Prostate gland (tissue), 2 donors: ENCODE measurements at places on chromosomes 13 and 19.

DNA sequence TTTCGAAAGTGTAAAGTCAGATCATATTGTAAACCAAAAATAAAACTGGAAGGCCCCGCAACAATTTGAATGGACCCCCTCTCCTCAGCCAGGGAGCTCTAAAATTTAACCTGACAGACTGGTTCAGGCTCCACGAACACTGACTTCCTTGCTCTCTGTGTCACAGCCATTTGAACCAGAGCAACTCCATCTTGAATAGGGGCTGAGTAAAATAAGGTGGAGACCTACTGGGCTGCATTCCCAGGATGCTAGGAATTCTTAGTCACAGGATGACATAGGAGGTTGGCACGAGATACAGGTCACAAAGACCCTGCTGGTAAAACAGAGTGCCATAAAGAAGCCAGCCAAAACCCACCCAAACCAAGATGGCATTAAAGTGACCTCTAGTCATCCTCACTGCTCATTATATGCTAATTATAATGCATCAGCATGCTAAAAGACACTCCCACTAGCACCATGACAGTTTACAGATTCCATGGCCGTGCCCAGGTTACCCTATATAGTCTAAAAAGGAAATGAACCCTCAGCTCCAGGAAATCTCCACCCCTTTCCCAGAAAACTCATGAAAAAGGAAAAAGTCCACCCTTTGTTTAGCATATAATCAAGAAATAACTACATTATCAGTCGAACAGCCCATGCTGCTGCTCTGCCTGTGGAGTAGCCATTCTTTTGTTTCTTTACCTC lies 43.1 kb downstream of the RFXAP start:
- H3K4me1 ChIP-seq = no peaks in the 10 kb centered on the region
- no peaks in the 10 kb centered on the region for H3K27me3 ChIP-seq
- no peak for DNase-seq
- peaks cover 4% of the 10 kb centered on the region for H3K36me3 ChIP-seq
- H3K4me3 ChIP-seq = no peak overlapping the region

- no peaks in the 10 kb centered on the region for H3K36me3 ChIP-seq
- no peaks in the 10 kb centered on the region for H3K4me1 ChIP-seq
- H3K27ac ChIP-seq = no peak overlapping the region
- no peaks in the 10 kb centered on the region for H3K27me3 ChIP-seq
These were observed 382.4 kb downstream of the KCTD12 start for GRCh38 chr13:76503766-76504165.

DNA sequence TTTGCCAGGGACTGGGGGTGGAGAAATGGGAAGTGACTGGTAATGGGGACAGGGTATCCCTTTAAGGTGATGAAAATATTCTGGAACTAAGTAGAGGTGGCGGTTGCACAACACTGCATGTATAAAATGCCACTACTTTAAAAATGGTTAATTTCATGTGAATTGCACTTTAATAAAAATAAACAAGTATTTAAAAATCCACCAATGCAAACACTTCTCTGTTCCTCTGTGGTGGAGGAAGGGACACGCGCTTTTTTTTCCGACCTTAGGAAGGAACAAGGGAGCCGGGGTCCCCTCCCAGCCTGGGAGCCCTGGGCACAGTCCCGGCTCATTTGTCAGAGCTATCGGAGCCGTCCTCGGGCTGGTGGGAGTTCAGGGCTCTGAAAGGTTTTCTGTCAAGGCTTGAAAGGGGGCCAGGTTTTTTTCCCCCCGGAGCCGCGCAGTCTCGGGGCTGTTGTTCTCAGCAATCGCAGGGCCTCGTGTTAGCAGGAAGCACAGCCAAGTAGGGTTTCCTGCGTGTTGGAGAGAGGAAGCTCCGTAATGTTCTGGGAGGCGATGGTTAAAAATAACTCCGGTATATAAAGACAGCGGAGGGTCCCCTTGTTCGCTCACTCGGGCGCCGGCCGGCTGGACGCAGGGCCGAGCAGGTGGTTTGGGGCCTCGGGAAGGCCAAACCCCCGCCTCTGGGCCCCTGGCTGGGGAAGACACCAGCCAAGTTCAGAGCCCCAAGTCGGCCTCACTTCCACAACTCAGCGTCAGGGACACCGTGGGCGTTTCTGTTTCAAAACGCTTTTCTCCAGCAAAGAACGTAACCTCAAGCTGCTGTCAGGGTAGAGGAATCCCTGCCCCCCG lies 41.2 kb upstream of the KLF2 start:
- DNase-seq = peak; percentile 28
- no peaks in the 10 kb centered on the region for H3K36me3 ChIP-seq
- H3K27ac ChIP-seq = peak overlapping the region; percentile 80
- peak overlapping the region; percentile 5 for H3K4me3 ChIP-seq
- no peaks in the 10 kb centered on the region for H3K27me3 ChIP-seq

DNA sequence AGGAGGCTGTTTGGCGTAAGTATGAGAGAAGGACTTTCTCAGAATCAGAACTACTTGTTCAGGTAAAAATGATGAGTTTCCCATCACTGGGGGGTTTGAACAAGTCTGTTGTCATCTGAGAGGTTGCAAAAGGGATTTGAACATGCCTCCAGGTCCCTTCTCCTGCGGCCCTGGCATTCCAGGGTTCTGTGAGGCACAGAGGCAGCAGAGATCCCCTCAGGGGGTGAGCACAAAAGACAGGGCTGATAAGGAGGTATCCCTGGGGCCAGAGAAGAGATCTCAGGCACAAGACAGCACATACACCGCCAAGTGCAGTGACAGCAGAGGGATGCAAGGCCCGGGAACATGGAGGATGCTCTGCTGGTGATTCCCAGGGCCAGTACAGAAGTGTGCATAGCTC lies 275.8 kb upstream of the TSHZ3 start:
- no peak overlapping the region for H3K4me3 ChIP-seq
- no peaks in the 10 kb centered on the region for H3K36me3 ChIP-seq
- no peak overlapping the region for H3K27ac ChIP-seq
- no peaks in the 10 kb centered on the region for H3K4me1 ChIP-seq
- no peaks in the 10 kb centered on the region for H3K27me3 ChIP-seq
- DNase-seq = no peak

DNA sequence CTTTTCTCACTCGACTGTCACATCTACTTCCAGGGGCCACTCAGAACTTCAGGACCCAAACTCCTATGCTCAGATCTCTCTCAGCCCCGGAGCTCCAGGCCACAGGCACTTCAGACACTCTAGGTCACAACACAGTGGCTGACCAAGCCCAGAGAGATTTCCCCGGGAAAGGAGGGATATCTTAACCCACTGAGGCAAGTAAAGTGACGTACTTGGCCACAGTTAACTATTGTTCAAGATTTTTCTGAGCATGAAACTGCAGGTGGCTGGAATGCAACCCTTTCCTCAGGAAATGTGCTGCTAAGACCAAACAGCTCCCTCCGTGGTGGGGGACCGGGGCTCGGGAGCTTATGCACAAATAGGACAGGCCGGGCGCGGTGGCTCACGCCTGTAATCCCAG lies 23.9 kb downstream of the OPA3 start:
- no peak overlapping the region for H3K27ac ChIP-seq
- no peaks in the 10 kb centered on the region for H3K36me3 ChIP-seq
- no peak for DNase-seq
- no peak overlapping the region for H3K4me3 ChIP-seq
- H3K27me3 ChIP-seq = no peaks in the 10 kb centered on the region

- no peak for DNase-seq
- no peaks in the 10 kb centered on the region for H3K27me3 ChIP-seq
- H3K36me3 ChIP-seq = peaks cover 2% of the 10 kb centered on the region
- no peak overlapping the region for H3K27ac ChIP-seq
These were observed 17.9 kb downstream of the ZNF700 start for GRCh38 chr19:11942843-11943108.

DNA sequence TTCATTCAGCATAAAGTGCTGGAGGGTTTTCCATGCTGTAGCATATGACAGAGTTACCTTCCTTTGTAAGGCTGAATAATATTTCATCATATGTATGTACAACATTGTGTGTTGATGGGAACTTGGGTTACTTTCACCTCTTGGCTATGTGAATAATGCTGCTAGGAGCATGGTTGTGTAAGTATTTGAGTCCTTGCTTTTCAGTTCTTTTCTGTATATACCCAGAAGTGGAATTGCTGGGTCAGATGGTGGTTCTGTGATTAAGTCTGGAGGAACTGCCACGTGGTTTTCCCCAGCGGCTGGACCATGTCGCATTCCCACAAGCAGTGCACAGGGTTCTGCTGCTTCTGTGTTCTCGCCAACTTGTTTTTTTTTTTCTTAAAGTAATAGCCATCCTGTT lies 101.2 kb upstream of the TEX29 start:
- H3K27me3 ChIP-seq = no peaks in the 10 kb centered on the region
- no peaks in the 10 kb centered on the region for H3K4me1 ChIP-seq
- H3K27ac ChIP-seq = no peak overlapping the region
- no peak for DNase-seq
- H3K4me3 ChIP-seq = no peak overlapping the region

- no peak overlapping the region for H3K4me3 ChIP-seq
- DNase-seq = no peak
- H3K4me1 ChIP-seq = peaks cover 7% of the 10 kb centered on the region
- H3K36me3 ChIP-seq = no peaks in the 10 kb centered on the region
- no peaks in the 10 kb centered on the region for H3K27me3 ChIP-seq
- no peak overlapping the region for H3K27ac ChIP-seq
These were observed 143.6 kb upstream of the RNF113B start for GRCh38 chr13:98320561-98321105.

GRCh38 chr19:22335716-22336115 lies 49.5 kb downstream of the ZNF729 start:
- H3K4me1 ChIP-seq = no peaks in the 10 kb centered on the region
- no peak overlapping the region for H3K27ac ChIP-seq
- H3K4me3 ChIP-seq = no peak overlapping the region
- H3K36me3 ChIP-seq = no peaks in the 10 kb centered on the region

- H3K27me3 ChIP-seq = no peaks in the 10 kb centered on the region
- peaks cover 21% of the 10 kb centered on the region for H3K4me1 ChIP-seq
- no peak overlapping the region for H3K4me3 ChIP-seq
- no peak for DNase-seq
These were observed 18.2 kb downstream of the ZNF507 start for GRCh38 chr19:32363632-32364031.

DNA sequence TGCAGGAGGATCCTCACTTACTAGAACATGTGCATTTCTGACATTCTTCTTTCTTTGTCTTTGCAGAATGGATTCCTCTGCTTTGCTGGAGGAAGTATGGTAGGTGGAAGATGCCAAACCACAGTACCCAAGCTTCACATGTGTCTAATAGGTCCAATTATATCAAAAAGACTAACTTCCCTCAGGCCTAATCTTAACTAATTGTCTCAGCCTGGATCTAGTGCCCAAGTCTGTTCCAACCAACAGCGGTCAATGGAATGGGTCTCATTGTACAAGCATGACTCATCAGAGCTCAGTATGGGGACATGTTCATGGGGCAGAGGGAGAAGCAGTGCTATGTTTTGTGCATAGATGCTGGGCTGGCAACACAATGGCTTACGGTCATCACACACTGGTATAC lies 81.6 kb upstream of the CSNK1A1L start:
- DNase-seq = no peak
- H3K4me1 ChIP-seq = no peaks in the 10 kb centered on the region
- H3K27me3 ChIP-seq = no peaks in the 10 kb centered on the region
- no peak overlapping the region for H3K27ac ChIP-seq
- no peaks in the 10 kb centered on the region for H3K36me3 ChIP-seq

DNA sequence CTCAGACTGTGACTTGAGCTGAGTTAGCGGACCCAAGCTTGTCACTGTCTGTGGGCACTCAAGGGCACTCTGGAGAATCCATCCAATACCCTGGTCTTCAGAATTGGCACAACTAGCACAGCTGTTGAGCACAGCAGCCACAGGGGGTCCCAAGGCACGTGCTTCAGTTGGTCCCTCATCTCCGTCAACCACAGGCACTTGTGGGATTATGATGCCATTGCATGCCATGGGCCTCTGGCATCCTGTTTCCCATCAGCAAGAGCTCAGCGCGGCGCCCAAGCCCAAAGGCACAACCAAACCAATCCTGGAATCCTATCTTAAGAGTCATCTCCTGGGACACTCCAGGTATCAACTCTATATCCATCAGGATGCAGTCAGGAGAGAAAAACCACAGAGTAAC lies 3.7 kb upstream of the B3GNT8 start:
- no peak for DNase-seq
- H3K27me3 ChIP-seq = no peaks in the 10 kb centered on the region
- H3K4me3 ChIP-seq = no peak overlapping the region
- peaks cover 4% of the 10 kb centered on the region for H3K4me1 ChIP-seq

- H3K4me3 ChIP-seq = no peak overlapping the region
- DNase-seq = no peak
- H3K27me3 ChIP-seq = no peaks in the 10 kb centered on the region
- H3K27ac ChIP-seq = no peak overlapping the region
- H3K4me1 ChIP-seq = no peaks in the 10 kb centered on the region
These were observed 51.4 kb downstream of the NBEA start for GRCh38 chr13:34993470-34993869.

- H3K36me3 ChIP-seq = no peaks in the 10 kb centered on the region
- no peaks in the 10 kb centered on the region for H3K4me1 ChIP-seq
- no peak for DNase-seq
- H3K27ac ChIP-seq = no peak overlapping the region
- no peak overlapping the region for H3K4me3 ChIP-seq
These were observed 1348.0 kb upstream of the ATXN8OS start for GRCh38 chr13:68759617-68760016.

GRCh38 chr13:31029102-31029501 lies 96.6 kb downstream of the TEX26 start:
- H3K36me3 ChIP-seq = no peaks in the 10 kb centered on the region
- no peak for DNase-seq
- no peak overlapping the region for H3K27ac ChIP-seq

- H3K36me3 ChIP-seq = no peaks in the 10 kb centered on the region
- DNase-seq = no peak
- H3K4me1 ChIP-seq = no peaks in the 10 kb centered on the region
- no peak overlapping the region for H3K27ac ChIP-seq
- no peak overlapping the region for H3K4me3 ChIP-seq
- no peaks in the 10 kb centered on the region for H3K27me3 ChIP-seq
These were observed 123.8 kb upstream of the PCDH9 start for GRCh38 chr13:67353941-67354340.

- no peaks in the 10 kb centered on the region for H3K27me3 ChIP-seq
- no peak overlapping the region for H3K27ac ChIP-seq
- no peaks in the 10 kb centered on the region for H3K36me3 ChIP-seq
- H3K4me1 ChIP-seq = no peaks in the 10 kb centered on the region
These were observed 21.4 kb downstream of the KCTD4 start for GRCh38 chr13:45179428-45179827.

DNA sequence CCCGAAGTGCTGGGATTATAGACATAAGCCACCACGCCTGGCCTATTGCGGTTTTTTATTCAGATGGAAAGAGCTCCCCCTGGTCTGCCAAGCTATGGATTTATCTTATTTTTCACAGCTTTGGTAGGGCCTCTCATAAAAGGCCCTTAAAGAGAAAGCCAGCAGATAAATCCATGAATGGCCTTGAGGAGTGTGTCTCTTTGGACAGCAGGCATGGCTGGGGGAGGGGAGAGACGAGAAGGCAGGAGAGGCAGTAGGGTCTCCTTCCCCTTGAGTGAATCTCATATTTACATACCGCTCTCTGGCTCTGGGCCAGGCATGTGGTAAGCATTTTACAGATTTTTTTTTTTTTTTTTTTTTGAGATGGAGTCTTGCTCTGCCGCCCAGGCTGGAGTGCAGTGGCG lies 25.2 kb downstream of the MARK4 start:
- H3K27me3 ChIP-seq = no peaks in the 10 kb centered on the region
- no peak overlapping the region for H3K27ac ChIP-seq
- peaks cover 8% of the 10 kb centered on the region for H3K36me3 ChIP-seq
- H3K4me3 ChIP-seq = no peak overlapping the region
